ENCODE measurements at places on chromosomes 2 and 18. TPM values are rescaled to one million over a fixed set of nuclear protein-coding genes. Genes with fewer than 3 reads are reported as not detected.
A peak's percentile ranks its signal among the peaks of the same experiment; 100 is the strongest.

GRCh38 chr2:225173909-225174308 lies 131.6 kb upstream of the DOCK10 start:
- DNase-seq = no peak

Gene DOK6
- not detected for total RNA-seq

GRCh38 chr2:119659601-119660342 lies 19.2 kb upstream of the TMEM177 start:
- DNase-seq = no peak

GRCh38 chr18:39796393-39796792 lies 2158.6 kb upstream of the PIK3C3 start:
- no peak for DNase-seq

Gene CAPN14
- 0.07 TPM for total RNA-seq

- DNase-seq = no peak
Observed at GRCh38 chr2:165793779-165794535, at the start of gene GALNT3. Gene GALNT3, minus strand, starts transcription at chr2:165794247. Its CDS starts 23,547 bp downstream, at chr2:165770700.

Gene ANO7
- 0.59 TPM for total RNA-seq

GRCh38 chr2:101930019-101930418 lies 61.7 kb upstream of the IL1R2 start:
- no peak for DNase-seq

Gene PKDCC
- 2.2 TPM for total RNA-seq

Gene LONRF2
- total RNA-seq = not detected

Gene KIF5C
- total RNA-seq = under 0.01 TPM

Gene NPC1
- 26.5 TPM for total RNA-seq

GRCh38 chr2:127698553-127699355 lies 2.5 kb upstream of the SFT2D3 start:
- DNase-seq = no peak

Gene CYP1B1
- 0.07 TPM for total RNA-seq

DNA sequence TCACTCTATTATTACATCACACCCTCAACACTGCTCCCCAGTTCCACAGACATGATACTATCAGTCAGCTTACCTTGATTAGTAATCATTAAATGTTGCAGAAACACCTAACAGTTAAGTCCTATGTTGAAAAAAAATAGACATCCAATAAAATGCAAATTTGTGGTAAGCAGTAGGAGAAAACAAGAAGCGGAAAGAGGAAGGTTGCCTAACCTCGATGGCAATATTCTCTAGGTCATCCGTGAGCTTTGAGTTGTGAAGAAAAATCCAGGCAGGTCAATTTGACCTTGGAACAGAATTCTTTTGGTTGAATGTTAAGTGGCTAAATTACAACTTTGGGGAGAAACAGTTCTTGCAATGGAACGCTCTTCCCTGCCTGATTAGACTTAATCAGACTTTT lies 264.4 kb downstream of the AFF3 start:
- no peak for DNase-seq

- DNase-seq = peak; percentile 32
Observed at GRCh38 chr2:108377815-108378630, at the start of gene SULT1C4. Gene SULT1C4, plus strand, starts transcription at chr2:108377954. Its CDS starts 384 bp downstream, at chr2:108378338.

GRCh38 chr2:229454934-229455631 lies 184.0 kb upstream of the PID1 start:
- peak; percentile 75 for DNase-seq

Gene ZSCAN30
- 11.9 TPM for total RNA-seq

DNA sequence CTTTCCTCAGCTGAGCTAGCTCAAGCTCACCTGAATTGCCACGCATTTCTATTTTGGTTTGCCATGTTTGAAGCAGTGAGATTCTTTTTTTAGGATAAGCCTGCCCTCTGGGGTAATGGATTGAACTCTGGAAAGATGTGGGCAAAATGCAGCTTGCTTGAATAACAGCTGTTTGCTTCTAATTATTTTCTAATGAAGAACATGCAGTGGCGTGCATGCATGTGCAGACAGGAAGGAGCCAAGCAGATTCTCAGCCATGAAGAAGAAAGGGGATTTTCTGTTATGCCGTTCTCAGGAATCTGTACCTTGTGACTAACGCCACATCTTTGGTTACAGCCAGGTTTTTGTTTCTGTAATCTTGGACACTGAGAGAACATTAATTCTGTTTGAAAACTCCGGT lies 171.2 kb downstream of the ANTXR1 start:
- DNase-seq = no peak

GRCh38 chr2:168431301-168432024 lies 24.6 kb upstream of the CERS6 start:
- DNase-seq = no peak

All from pulmonary artery endothelial cell (primary cell).